Hippocampal formation (tissue), 2 donors: ENCODE measurements at places on chromosomes 2 and 18.

DNA sequence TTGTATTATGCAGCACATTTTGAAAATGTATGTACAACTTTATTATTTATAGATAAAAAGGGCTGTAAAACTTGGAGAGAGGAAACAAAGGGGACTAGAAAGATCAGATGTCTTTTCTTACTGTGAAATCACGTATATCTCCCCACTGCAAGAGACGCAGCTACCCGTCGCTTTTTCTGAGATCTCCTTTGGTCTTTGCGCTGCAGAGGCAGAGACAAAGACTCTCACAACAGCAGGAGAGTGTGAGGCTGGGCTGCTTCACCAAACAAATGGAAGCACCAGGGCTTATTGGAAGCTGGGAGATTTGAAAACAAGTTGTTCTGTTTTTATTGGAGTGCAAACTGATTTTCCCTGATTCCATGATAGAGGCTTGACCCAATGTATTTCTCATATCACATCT, 129.0 kb upstream of the PARD3B start:
- DNase-seq = no peak

DNA sequence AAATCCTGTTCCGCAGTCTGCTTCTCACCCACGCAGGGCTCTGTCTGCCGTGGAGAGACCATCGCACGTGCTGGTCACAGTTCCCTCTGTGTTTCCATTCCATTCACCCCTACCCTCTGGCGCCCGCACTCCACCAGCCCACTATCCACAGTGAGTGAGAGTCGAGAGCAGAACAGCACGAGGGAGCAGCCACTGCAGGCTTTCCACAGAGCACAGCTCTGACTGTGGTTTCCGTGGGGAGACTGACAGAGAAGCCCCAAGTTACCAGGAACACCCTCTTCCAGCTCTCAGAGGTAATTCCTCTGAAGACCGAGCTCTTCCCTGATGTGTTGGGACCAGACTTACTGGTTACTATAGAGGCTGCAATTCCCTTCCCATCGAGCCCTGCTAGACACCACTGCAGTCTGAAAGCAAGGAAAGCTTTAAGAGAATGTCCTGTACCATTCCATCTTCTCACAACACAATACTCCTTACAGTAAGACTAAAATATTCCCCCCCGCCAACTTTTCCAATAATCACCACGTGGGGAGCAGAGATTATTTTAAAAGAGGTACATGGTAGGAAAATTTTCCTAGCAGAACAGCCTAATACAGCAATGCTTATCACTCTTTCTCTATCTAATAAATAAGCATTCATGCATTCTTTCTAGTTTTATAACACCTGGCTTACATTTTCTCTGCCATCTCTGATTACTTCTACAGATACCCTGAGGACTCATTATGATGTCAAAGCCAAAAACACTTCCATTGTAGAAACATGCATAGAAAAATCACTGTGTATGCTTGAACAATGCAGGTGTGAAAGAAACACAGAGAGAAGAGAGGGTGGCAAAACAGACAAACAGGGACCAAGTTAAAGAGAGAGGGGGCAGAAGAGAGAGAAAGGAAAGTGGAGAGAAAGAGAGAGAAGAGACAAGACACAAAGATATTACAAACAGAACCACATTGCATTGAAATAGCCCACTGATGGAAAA, 4.7 kb downstream of the MYT1L start:
- no peak for DNase-seq

DNA sequence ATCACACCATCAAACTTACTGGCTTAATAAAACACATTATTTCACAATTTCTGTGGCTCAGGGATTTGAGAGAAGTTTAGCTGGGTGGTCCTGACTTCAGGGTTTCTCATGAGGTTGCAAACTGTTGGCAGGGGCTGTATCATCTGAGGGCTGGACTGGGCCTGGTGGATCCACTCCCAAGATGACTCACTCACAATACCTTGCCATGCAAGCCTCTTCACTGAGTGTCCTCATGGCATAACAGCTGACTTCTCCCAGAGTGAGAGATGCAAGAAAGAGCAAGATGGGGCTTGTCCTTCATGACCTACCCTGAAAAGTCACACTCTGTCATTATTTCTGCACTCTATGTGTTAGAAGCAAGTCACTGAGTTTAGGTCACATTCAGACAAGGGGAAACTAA, 73.8 kb downstream of the AQP4 start:
- DNase-seq = no peak

DNA sequence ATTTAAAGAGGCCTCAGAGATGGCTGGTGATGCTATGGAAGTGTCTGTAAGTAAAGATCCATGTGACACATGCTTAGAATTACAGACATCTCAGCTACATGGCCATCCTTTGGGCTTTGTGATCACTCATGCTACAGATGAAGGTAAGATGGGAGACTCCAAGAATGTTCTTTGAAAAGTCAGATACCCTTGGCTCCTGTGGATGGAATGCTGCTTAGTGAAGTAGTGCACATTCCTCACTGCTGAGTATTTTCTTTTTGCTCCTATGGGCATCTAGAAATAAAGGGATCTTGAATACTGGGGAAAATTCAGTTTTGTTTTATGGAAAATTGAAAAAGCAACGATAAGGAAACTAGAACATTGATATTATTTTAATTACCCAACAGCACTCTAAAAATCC, 55.2 kb upstream of the REV1 start:
- DNase-seq = no peak

GRCh38 chr2:128016620-128017019, 11.2 kb downstream of the SAP130 start:
- no peak for DNase-seq
